ENCODE measurements at places on chromosomes 11 and 22.
A peak's percentile ranks its signal among the peaks of the same experiment; 100 is the strongest.

DNA sequence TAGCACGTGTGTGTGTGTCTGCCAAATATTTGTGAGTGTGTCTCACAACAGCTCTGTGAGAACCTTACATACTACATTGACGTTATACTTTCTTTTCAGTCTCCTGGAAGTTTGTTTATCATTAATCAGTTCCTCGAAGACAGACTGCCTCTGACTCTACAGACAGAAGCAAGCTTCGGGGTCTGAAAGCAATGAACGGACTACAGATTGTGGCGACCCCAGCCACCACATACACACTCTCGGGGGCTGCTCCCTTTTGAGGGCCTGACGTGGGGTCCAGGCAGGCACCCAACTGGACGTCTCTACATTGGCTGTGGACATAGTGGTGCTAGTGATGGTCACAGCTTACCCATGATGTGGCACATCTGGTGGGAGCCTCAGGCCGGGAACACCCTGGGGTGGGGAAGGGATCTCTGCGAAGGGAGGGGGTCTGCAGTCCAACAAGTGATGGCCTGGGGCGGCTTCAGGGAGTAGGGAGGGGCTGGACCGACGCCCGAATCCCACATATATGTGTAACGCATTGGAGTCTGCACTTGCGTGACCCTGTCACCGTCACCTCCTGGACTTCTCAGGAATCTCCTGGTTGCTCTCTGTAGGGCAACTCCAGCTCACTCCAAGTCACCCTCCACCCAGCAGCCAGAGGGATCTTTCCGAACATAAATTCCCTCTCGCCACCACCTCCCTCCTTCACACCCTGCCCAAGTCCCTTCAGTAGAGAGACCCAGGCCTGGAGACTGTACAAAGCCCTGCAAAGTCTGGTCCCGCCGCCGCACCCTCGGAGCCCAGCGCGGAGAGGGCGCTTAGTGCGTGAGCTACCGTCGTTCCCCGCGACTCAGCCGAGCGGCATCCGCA lies 30.4 kb upstream of the TRIM29 start:
- no peak for DNase-seq

DNA sequence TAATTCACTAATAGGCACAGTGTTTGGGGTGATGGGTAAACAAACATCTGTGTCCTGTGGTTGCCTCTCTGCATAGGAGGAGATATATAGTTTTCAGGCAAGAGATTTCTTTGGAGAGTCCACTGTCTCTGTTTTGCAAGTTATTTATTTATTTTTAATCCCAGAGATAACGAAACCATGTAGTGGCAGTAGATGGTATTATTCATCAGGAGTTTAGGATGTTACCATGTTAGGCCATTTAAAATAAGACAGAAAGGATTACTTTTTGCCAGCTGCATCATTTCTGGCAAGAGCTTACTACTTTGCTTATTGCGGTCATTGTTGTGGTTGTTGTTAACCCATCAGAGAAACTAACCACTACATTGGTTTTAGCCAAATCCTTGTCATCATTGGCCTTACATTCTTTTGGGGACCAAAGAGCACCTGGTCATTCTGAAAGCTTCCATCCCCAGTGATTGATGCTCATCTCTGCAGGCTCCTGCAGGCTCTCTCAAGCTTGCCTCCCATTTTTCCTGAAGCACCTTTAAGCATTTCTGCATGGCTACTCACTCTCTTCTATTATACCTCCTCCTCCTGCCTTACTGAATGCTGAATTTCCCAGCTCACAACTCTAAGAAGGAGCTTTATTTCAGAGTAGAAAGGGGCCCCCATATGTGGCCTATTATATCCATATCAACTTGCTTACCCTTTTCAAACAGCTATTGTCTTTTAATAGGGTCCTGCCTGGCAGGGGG lies 84.4 kb downstream of the CSTPP1 start:
- peak; percentile 35 for DNase-seq

GRCh38 chr11:95248666-95249467 lies 17.9 kb upstream of the SESN3 start:
- no peak for DNase-seq

- DNase-seq, result peak; percentile 75
These were observed 556.6 kb downstream of the MIAT start for GRCh38 chr22:27213766-27214581.

DNA sequence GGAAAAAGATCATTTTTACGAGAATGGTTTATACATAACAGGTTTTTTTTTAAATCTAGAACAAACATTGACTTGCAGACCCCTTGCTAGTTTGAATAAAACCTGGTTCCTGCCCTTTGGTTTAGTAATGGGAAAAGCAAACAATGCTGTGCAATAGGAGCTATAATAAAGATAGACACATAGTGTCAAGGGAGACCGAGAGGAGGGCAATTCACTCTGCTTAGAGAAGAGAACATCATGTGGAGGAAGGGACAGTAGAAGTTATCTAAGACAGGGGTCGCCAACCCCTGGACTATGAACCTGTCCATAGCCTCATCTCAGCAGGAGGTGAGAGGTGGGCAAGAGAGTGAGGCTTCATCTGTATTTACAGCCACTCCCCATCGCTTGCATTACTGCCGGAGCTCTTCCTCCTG lies 7.0 kb upstream of the RDX start:
- DNase-seq, result no peak

DNA sequence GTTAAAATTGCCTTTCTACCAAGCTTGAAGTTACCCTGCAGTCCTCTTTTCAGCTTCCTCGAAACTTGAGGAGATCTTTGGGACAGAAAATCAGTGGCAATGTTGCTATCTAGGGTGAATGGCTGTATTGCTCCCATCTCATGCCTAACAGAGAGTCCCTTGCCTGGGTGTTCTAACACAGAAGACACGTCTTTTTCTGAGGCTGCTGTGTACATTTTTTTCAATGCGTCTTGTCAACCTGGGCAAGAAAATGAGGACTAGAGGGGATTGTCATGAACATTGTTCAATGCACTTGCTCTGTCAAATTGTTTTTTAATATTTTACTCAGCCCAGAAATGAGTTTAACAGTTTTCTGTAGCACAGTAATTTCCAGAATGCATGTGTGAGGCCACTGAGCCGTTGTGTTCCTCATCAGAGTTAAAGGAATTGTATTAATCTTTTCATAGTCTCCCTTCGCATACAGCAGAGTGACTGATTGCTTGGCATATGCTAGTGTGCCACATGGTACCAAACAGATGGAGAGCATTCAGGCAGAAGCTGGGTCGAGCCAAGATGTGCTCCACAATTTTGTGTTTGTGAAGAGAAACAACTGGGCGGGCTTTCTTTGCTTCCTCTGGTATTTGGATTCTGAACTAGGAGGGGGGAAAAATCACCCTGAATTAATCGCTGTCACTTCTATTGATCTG lies 86.0 kb downstream of the CASP12 start:
- peak; percentile 7 for DNase-seq

DNA sequence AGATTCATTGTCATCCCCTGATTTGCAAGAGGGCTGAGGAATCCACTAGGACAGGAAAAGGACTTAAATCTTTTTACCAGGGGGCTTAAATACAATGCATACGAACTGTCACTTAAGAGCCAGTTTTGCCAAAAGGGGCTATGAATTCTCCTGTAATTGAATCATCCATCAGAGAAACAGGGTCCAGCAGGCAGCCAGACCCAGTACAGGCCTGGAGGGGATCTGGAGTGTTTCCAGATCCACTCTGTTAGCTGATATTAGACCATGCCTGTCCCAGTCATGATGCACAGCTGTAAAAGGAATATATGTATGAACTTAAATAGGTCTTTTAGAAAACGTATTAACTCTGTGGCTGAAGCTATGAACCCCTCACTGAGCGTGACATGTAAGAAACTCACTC lies 53.8 kb upstream of the PRSS23 start:
- DNase-seq, result no peak

All from eye (tissue), 1 donor.